ENCODE measurements at places on chromosomes 7 and 10. TPM values are rescaled to one million over a fixed set of nuclear protein-coding genes. Genes with fewer than 3 reads are reported as not detected.

- no peak overlapping the region for H3K4me3 ChIP-seq
- no peaks in the 10 kb centered on the region for H3K36me3 ChIP-seq
- H3K4me1 ChIP-seq: no peaks in the 10 kb centered on the region
- no peak overlapping the region for H3K27ac ChIP-seq
- no peak for DNase-seq
- H3K27me3 ChIP-seq: peaks cover 9% of the 10 kb centered on the region
Observed at GRCh38 chr10:68175949-68176348, 56.0 kb downstream of the ATOH7 start.

DNA sequence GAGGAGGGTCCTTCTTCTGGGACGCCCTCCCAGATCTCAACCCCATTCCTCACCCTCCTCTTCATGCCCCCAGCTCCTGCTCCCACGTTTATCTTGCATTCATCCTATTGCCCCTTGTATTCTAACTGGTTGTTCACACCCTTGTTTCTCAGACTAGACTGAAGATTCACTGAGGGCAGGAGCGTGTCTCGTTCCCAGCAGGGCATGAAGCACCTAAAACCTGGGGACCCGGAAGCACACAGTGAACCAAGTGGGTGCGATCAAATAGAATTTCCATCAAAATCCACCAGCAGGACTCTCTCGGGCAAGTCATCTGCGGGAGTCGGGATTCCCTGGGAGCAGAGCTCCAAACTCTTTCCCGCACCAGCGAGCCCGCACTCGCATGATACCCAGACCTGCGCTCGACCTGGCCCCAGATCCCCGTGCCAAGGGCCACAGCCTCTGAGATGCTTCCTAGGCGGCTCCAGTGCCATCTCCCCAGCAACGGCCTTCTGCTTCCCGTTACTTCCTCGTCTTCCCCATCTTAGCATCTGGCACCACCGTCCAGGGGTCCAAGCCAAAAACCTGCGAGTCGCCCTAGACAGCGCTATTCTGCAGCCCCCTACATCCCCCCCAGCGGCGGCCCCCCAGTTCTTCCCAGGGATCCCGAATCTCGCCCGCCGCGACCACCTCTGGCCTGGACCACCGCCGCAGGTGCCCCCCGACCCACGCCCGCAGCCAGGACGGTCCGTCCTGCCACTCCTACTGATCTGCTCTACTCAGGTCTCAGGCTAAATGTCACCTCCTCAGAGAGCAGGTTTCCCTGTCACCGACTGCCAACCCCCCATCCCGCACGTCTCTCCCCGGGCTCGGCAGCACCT is 6.1 kb upstream of the GBX1 start:
- H3K27ac ChIP-seq: no peak overlapping the region
- no peak overlapping the region for H3K4me3 ChIP-seq
- H3K4me1 ChIP-seq: peaks cover 3% of the 10 kb centered on the region
- no peaks in the 10 kb centered on the region for H3K36me3 ChIP-seq
- DNase-seq: no peak

DNA sequence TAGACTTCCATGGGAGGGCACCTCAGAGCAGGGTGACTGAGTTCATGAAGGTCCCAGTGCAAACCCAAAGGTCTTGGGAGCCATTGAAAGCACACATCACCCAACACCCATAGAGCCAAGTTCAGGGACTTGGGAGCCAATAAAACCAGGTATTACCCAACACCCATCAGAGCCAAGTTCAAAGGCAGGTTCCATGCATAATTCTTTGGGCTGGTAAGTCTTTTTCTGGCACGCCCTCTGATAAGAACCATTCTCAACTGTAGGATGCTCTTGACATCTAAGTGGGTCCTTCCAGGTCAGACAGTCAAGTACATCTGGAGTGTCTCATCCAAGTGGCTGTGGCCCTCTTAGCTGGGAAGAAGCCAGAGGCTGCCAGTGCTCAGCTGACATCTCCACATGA is 63.2 kb downstream of the EBF3 start:
- H3K4me3 ChIP-seq: no peak overlapping the region
- no peaks in the 10 kb centered on the region for H3K4me1 ChIP-seq
- peaks cover 21% of the 10 kb centered on the region for H3K27me3 ChIP-seq
- no peaks in the 10 kb centered on the region for H3K36me3 ChIP-seq

DNA sequence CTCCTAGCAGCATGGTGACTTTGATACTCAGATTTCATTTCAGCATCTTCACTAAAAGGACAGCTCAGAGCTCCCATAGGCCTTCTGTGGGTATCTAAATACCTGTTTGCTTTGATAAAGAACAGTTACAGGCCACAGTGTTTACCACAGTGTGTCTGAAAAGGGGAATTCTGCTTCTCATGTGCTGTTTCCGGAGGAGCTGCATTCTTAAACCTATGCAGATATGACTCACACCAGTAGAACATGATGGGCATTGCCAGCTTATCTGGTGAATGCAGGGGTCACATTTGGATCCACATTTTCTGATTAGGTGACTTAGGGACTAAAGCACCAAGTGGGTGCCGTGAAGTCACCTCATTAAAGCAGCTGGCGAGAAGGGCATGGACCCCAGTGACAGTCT is 52.6 kb downstream of the TRRAP start:
- H3K4me1 ChIP-seq: peaks cover 8% of the 10 kb centered on the region
- no peaks in the 10 kb centered on the region for H3K27me3 ChIP-seq
- peaks cover 55% of the 10 kb centered on the region for H3K36me3 ChIP-seq
- no peak overlapping the region for H3K4me3 ChIP-seq
- DNase-seq: peak; percentile 8
- H3K27ac ChIP-seq: peak overlapping the region; percentile 63

DNA sequence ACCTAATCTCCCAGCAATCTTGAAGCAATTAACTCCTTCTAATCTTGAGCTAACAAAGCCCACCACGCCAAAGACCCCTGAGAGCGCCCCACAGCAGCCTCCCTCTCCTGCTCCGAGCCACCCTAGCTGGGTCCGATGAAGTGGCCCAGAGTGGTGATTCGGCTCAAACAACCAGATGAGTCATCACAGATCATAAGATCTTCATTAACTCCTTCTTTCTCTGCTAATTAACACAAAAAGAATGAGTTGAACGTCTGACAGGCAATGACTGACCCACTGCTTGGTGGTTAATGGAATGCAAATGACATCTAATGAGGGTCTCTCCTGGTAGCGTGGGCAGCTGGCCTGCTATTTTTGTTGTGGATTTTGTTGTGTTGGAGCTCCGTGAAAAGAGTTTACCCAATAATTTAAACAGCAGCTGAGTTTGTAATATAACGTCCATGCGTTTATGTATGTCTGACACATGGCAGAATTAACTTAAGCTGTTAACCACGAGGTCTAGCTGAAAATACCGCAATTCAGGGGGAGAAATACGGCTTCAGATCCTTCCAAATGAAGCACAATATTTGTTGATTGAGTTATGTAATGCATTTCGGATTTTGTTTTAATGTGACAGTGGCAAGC is 161.4 kb downstream of the RAB11FIP2 start:
- H3K27ac ChIP-seq: no peak overlapping the region
- DNase-seq: no peak
- no peak overlapping the region for H3K4me3 ChIP-seq
- H3K36me3 ChIP-seq: no peaks in the 10 kb centered on the region
- H3K27me3 ChIP-seq: peaks cover 3% of the 10 kb centered on the region

Gene CDH23
- total RNA-seq: 0.57 TPM

Gene ASIC3
- 4.1 TPM for total RNA-seq

Gene NPC1L1
- total RNA-seq: not detected

DNA sequence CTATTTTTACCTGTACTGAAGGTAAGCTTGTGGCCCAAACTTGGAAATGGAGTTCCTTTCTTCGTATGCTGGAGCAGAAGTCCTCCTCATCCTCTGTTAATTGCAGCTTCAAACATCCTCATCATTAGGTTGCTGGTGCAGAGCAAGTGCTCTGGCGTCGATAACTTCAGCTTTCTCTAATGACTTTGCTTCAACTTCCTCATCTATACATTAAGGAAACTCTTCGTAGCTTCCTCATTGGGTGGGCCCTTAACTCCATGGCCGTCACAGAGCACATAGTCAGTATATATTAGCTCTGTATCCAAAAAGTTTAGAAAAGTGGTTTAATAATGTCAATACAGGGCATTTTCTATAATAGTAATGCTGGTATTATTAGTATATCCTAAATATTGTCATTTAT is 447.7 kb downstream of the SUGCT start:
- no peak overlapping the region for H3K27ac ChIP-seq
- no peak overlapping the region for H3K4me3 ChIP-seq
- H3K36me3 ChIP-seq: no peaks in the 10 kb centered on the region
- DNase-seq: no peak

DNA sequence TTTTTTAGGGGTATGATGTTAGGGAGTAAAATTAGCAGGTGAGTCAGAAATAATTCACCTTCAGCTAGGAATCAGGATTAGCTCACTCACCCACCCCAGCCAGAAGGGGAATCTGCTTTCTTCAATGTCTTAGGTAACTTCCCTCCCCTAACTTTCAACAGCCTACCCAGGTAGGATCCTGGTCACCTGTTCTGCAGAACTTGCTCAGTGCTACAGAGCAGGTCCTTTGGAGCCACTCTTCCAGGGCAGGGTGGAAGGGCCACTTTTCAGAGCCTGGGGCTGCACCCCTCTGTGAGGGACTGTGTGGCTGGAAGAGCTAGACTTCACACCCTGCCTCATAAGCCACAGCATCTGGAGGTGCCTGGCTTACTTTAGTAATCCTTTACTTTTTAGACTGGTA is 58.1 kb downstream of the SHH start:
- H3K27me3 ChIP-seq: no peaks in the 10 kb centered on the region
- H3K27ac ChIP-seq: no peak overlapping the region
- H3K4me1 ChIP-seq: peaks cover 53% of the 10 kb centered on the region
- no peak for DNase-seq
- no peak overlapping the region for H3K4me3 ChIP-seq

Gene TLL2
- not detected for total RNA-seq

DNA sequence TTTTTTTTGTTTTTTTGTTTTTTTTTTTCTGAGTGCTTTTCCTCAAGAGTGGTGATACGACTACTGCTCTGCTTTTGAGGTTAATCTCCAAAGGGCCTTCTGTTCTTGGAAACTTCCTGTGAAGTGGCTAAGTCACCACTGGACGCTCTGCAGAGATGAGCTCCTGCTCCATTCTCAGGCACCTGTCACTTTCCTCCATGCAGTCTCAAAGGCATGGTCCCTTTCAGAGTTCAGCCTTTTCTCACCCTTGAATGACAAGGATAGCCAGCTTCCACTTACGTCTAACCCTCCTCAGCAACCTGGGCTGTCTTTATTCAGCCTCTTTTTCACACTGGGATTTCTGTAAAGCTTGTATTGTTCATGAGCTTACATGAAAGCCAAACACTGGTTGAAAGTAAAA is 65.8 kb downstream of the BMPER start:
- no peak for DNase-seq
- H3K27ac ChIP-seq: no peak overlapping the region
- H3K4me1 ChIP-seq: no peaks in the 10 kb centered on the region
- no peak overlapping the region for H3K4me3 ChIP-seq
- no peaks in the 10 kb centered on the region for H3K27me3 ChIP-seq
- H3K36me3 ChIP-seq: no peaks in the 10 kb centered on the region

DNA sequence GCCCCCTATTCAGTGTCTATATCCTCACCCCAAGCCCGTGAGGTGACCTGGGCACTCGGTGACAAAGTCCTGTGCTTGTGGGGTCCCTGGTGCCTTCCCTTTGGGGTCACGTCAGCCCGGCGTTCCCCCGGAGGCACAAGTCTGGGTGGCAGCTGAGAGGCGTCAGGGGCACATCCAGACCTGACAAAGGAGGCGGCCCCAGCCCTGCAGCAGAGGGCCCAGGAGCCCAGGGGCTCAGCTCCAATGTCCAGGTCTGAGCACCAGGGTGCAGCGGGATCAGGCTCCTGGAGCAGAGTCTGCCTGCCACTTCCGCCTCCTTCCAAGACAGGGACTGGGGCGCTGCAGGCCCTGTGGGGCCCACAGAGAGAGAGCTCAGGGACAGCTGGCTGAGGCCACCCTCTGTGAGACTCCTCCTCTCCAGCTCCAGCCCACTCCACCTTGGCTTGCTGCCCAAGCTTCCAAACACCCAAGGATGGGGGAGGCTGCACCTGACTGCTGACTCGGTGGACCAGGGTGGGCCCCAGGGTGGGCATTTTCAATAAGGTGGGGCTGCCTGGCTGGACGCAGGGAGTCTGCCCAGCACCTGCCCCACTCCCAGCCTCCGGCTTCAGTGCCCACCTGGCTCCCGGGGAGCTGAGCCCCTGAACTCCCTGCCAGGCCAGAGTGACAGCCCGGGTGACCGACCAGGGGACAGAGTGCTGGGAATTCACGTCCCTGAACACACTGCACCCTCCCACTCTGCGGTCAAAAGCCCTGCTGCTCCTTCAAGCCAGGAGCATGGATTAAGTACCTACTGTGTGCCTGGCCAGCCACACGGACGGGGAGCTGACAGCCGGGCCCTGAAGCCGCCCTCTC is 1.0 kb upstream of the KNDC1 start:
- no peaks in the 10 kb centered on the region for H3K36me3 ChIP-seq
- DNase-seq: no peak
- H3K27ac ChIP-seq: no peak overlapping the region
- peaks cover 5% of the 10 kb centered on the region for H3K27me3 ChIP-seq
- H3K4me1 ChIP-seq: no peaks in the 10 kb centered on the region
- no peak overlapping the region for H3K4me3 ChIP-seq

- H3K36me3 ChIP-seq: peaks cover 8% of the 10 kb centered on the region
- H3K4me3 ChIP-seq: no peak overlapping the region
- no peak overlapping the region for H3K27ac ChIP-seq
- DNase-seq: peak; percentile 52
- H3K4me1 ChIP-seq: no peaks in the 10 kb centered on the region
- no peaks in the 10 kb centered on the region for H3K27me3 ChIP-seq
Observed at GRCh38 chr7:4797858-4798705, 22.7 kb downstream of the AP5Z1 start.

Gene CCL24
- not detected for total RNA-seq

DNA sequence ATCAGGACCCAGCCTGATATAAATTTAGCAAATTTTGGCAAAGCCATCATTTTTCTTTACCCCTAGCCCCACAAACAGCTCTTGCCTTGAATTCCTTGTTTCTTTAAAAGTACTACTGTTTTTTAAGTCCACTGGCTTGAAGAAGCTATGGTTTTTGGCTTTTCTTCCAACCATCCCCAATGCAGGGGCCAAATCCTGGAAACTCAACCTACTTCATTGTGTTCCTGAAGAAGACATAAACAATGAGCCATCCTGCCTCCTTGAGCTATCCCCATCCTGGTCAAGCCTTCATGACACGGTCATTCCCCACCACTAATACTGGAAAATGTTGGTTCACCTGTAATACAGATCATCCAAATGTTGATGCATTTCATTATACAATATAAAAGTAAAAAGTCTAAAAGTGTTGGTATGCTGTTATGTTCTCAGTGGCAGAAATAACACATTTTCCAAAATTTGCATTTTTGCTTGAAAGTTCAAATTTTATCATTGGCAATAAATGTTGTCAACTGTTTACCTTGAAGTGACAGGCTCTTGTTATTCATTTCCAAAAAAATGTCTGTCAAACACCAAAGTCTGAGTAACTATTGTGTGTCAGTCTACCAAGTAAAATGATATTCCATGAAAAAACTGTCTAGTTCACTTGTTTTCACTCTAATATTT is 92.2 kb downstream of the DOCK4 start:
- peaks cover 2% of the 10 kb centered on the region for H3K27me3 ChIP-seq
- DNase-seq: no peak

Data from activated T-helper 1 cell treated with anti-CD3 and anti-CD28 coated beads, Interleukin-12 subunit alpha, Interleukin-12 subunit beta, Interleukin-2, Interleukin-4 antibody, amounts not matched to agents 30 ng/mL and 10 ng/mL and 1 ng/mL, durations not matched to agents 14 hours and 24 hours and 36 hours (primary cell).